Omental fat pad (tissue), 4 donors: ENCODE measurements at places on chromosomes 2 and 18. TPM values are rescaled to one million over a fixed set of nuclear protein-coding genes. Genes with fewer than 3 reads are reported as not detected.

The ZNF396 gene
- 0.74 TPM for total RNA-seq

The UGT1A6 gene
- not detected for total RNA-seq

DNA sequence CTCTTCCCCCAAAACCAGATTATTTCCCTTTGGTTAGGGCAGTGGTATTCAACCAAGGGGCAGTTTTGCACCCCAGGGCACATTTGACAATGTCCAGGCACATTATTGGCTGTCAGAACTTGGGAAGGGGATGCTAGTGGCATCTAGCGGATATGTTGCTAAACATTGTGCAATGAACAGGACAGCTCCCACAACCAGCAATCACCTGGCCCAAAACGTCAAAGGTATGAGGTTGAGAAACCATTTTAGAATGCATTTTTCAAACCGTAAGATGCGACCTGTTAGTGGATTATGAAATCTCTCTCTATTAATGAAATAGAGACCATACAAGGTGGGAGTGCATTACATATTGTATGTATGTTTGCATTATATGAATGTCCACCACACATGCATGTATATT is 54.2 kb downstream of the CD8B2 start:
- no peak for DNase-seq

DNA sequence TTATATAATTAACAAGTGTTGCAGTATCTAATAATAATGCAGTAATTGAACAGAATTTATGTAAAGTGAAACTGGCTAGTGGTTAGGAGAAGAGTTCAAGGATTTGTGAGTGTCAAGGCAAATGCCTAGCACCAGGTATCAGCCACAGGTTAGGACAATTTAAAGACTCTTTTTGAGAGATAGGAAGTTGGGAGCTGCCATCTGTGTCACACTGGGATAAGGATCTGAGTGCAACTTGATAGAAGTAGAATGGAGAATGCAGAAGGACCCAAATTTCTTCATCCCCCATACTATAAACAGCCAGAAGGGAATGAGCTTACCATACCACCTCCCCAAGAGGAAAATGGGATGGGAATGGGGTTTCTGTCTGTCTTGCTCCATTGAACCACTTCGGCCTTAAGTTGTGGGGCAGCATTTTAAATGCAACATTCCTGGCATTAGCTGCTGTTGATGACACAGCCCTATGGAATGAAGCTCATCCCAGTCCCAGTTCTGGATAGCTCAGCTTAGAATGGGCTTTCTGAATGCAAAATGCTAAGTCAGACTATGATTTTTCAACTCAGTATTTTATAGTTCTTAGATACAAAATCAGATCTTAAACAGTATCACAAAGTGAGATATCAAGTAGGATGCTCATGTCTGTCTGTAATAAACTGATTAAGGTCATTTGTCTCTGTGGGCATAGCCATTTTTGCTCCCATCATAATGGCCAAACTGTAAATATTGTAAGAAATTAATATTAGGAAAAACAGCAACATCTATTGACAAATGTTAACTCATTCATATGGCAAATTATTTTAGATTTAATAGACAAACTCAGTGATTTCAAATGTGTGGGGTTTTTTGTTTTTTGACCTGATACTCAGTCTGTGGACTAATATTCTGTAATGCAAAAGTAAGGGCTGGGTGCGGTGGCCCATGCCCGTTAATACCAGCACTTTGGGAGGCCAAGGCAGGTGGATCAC is 44.0 kb downstream of the GPR155 start:
- no peak for DNase-seq

The TUBA4B gene
- total RNA-seq: not detected

DNA sequence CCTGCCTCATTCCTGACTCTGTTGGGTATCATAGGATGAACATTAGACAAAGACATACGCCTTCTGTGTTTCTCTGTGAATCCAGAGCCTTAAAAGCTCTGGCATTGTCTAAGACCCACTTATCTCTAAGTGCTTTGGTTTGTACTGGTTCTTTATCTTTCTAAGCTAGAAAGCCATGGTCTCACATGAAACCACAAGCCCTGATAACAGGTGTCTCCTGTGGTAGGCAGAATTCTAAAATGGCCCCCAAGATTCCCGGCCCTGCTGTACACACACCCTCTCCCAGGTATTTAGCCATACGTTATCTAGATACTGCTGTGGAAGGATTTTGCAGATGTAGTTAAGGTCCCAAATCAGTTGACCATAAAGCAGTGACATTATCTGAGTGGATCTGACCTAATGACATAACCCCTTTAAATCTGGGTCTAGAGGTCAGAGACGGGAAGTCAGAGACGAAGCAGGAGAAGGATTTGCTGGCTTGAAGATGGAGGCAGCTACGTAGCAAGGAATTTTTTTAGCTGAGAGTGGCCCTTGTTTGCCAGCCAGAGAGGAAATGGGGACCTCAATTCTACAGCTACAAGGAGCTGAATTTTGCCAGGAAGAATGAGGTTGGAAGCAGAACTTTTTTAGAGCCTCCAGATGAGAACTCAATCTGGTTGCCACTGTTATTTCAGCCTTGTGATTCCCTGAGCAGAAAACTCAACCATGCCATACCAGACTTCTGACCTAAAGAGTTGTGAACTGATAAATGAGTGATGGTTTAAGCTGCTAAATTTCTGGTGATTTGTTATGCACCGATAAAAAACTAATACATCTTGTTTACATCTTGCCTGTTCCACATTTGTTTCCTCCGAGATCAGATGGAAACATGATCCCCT is 186.7 kb downstream of the CAMKMT start:
- DNase-seq: no peak

DNA sequence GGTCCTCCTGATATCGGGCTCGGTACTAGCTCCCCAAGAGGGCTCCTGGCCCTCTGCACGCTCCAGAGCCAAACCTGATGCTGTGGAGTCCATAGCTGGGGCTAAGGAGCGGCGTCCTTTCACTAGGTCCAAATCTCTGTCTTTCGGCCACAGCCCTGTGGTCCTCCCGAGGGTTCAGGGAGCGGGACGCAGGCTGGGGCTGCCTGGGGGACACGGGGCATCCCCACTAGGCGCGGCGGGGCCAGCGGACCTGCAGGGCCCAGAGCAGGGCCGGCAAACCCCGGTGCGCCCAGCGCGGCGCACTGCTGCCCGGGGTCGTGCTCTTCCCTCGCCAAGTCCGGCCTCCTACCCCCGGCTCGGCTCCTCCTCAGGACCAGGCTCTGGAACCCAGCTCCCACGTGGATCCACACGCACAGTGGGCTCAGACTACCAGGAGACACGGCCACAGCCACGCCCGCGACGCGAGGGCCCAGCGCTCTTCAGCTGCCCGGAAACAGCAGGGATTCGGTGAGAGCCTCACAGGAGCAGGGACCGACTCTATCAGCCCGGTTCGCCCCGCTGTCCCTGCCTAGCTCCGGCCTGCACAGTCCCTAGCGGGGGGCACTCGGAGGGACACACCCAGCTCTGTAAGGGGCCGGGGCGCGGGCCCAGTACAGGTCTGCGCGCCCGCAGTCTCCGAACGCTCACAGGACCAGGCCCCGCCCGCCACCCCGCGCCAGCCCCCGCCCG is 593 bp downstream of the ZNF514 start:
- no peak for DNase-seq

The PPP3R1 gene
- 44.9 TPM for total RNA-seq

The RESP18 gene
- not detected for total RNA-seq
